K562 (cell line): ENCODE measurements at places on chromosomes 3 and 15.
A peak's percentile ranks its signal among the peaks of the same experiment; 100 is the strongest.

DNA sequence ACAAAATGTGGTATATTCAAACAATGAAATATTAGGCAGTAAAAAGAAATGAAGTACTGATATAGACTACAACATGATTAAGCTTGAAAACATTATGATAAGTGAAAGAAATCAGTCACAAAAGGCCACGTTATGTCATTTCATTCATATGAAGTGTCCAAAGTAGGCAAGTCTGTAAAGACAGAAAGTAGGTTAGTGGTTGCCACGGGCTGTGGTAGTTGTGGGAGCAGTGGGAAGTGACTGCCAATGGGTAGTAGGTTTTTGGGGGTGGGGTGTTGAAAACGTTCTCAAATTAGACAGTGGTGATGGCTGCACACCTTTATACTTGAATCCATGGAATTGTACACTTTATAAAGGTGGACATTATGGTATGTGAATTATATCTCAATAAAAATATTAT, 12.1 kb downstream of the GALNT15 start:
- DNase-seq = no peak
- H3K27ac ChIP-seq = no peak overlapping the region
- H3K4me3 ChIP-seq = no peak overlapping the region
- H3K36me3 ChIP-seq = no peaks in the 10 kb centered on the region; the same call in 2 of the 3 replicates
- no peaks in the 10 kb centered on the region for H3K4me1 ChIP-seq

DNA sequence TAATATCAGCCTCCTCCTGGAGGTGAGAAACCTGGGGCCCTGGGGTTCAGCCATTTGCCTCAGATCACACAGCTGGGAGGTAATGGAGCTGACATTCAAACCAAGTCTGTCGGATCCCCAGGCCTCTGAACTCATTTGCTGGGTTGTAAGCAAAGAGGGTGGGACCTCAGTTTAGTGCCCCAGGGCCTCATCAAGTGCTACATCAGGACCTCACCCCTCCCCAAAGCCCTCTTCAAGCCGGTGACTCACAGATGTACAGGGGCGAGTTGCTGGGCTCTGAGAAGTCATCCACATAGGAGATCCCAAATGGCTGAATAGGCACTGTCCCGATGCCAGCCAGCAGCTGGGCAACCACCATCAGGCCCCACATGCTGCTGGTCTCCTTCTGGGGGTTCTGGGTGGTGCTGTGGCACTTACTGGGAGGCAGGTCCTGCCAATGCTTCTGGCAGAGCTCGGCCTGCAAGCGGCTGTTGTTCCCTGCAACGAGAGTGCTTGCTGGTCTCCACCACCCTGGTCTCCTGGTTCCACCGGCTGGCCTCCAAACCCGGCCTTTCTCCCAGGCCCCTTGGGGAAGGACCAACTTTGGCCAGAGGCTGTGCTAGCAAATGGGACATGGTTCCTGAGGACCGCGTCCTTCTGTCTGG, 59.2 kb upstream of the RAB6B start:
- no peaks in the 10 kb centered on the region for H3K36me3 ChIP-seq
- no peak for DNase-seq
- H3K27me3 ChIP-seq = peaks cover 33% of the 10 kb centered on the region
- H3K27ac ChIP-seq = no peak overlapping the region
- H3K4me3 ChIP-seq = no peak overlapping the region

- peaks cover 14% of the 10 kb centered on the region; the same call in 2 of the 3 replicates for H3K4me1 ChIP-seq
- H3K27me3 ChIP-seq = no peaks in the 10 kb centered on the region
- H3K4me3 ChIP-seq = no peak overlapping the region
- DNase-seq = peak; percentile 53
- H3K27ac ChIP-seq = peak overlapping the region; percentile 7; the same call in 1 of the 3 replicates
Measured at GRCh38 chr3:52694528-52695189, 8.8 kb downstream of the GNL3 start.

DNA sequence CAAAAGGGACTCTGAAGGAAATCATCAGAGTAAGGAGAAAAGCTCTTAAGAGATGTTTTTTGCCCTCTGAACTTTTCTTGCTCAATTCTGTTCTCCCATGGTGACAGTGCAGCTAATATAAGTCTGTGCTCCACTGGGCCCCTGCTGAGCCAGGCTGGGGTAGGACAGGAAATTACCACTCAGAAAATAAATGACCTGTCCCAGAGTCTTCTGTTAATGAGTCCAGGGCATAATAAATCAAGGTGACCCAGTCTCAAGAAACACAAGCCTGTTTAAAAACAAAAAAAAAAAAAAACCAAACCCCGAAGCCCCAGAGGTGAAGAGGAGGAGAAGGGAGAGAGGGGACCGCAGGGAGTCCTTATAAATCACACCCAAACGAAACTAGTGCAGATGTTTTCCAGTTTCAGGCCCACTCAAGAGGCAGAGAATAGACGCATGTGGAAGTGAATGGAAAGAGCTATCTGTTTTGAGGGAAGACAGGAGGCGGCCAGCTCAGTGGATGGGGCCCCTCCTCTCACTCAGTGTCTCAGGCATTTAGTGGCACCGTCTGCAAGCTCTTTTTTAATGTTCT, 59.8 kb upstream of the BOC start:
- no peak overlapping the region for H3K27ac ChIP-seq
- no peak overlapping the region for H3K4me3 ChIP-seq
- H3K36me3 ChIP-seq = no peaks in the 10 kb centered on the region

- no peak overlapping the region for H3K27ac ChIP-seq
- no peaks in the 10 kb centered on the region for H3K27me3 ChIP-seq
- no peaks in the 10 kb centered on the region for H3K36me3 ChIP-seq
- no peak overlapping the region for H3K4me3 ChIP-seq
Measured at GRCh38 chr3:187497052-187497451, 128.9 kb downstream of the RTP4 start.

GRCh38 chr3:184636741-184637316, 75.0 kb downstream of the MAGEF1 start:
- H3K4me1 ChIP-seq = peaks cover 3% of the 10 kb centered on the region; the same call in 1 of the 2 replicates
- no peak overlapping the region for H3K27ac ChIP-seq
- DNase-seq = no peak
